ENCODE measurements at places on chromosomes 1 and 21.

- peak; percentile 84 for DNase-seq
Measured at GRCh38 chr1:151494741-151495281, 16.4 kb upstream of the CGN start.

- DNase-seq, result no peak
Measured at GRCh38 chr1:37558411-37558810, 1.7 kb downstream of the DNALI1 start.

DNA sequence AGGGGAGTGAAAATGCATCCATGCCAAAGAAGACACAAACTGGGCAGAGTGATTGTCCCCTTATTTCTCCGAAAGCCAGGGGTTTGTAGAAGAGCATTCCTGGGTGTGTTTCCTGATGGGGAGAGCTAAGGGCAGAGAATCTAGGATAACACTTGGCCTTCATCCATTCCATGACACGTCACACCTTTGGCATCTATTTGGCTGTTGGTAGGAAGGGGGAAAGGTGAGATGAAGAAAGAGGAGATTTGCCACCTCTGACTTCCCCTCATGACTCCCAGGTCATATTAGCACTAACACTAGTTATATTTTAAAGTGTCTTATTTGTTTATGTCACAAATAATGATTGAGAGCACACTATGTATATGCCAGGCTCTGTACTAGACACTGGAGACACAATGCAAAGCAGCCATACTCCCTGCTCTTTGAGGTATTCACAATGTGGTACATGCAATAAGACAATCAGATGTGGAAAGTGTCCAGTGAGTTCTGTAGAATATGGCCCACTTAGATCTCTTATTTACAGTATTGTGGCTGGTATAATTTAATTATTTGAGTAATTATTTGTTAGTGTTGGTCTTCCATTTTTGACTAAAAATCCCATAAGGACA lies 54.5 kb upstream of the GADD45A start:
- DNase-seq, result no peak

DNA sequence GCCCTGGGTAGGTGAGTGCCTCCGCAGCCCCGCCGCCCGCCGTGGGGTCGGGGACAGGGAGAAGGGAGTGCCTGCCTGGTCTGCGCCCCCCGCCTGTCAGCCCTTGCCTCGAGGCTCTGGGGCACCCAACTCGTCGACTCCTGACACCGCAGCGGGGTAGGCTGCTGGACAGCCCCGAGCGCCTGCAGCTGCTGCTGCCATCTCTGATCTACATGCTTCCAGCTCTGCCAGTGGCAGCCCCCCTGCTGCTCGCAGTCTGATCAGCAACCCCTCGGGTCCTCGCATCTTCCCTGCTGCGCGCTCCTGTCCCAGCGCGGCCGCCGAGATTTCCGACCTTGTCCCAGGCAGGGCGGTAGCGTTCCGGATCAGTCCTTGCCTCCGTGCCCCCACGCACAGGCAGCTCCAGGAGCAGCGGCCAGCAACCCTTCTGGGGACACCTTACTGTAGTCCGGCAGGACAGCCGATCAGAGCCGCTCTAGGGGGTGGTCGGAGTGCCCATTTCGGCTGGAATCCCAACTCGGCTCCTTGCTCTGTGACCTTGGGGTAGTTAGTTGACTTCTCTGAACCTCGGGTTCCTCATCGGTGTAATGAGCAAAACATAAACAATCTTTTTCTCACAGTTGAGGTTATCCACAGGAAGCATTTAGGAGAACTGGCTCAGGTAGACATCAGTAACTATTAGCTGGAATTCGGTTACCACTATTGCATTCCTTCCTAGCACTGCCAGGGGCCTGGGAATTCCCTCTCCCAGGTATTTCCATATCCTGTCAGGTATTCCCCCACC lies 540 bp downstream of the BCAN start:
- no peak for DNase-seq

DNA sequence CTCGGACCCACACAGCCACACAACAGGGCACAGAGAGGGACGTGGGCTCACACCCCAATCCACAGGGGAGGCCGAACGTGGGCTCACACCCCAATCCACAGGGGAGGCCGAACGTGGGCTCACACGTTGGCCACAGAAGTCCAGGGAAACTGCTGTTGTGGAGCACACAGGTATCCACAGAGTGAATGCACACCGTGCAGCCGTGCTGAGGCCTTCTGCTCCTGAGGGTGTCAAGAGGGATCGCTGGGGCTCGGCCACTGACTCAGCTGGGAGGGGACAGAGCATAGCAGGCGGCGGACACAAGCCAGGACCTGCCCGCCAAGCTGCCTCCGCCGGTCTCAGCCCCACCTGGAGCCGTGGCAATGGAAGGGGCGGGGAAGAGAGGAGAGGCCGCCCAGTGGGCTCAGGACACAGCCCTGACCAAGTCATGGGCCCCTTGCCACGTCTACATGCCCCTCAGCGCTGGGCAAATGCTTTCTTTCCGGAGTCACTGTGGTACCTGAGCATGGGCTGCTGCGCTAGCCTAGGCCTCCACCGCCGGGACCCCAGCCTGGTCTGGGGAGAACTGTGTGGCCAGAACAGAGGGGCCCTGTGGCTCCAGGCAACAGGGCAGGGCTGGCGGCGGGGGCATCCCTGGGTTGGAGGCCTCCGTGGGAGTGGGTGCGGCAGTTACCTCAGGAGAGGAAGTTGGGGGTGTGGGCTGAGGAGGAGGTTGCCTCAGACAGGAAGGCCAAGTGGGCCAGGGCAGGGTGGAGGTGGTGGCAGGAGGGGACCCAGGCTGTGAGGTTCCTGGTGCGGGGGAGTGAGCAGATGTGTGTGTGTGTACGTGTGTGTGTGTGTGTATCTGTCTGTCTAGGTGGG lies 1.2 kb downstream of the SYTL1 start:
- no peak for DNase-seq

- no peak for DNase-seq
Measured at GRCh38 chr1:4221107-4221506, 321.0 kb upstream of the C1orf174 start.

DNA sequence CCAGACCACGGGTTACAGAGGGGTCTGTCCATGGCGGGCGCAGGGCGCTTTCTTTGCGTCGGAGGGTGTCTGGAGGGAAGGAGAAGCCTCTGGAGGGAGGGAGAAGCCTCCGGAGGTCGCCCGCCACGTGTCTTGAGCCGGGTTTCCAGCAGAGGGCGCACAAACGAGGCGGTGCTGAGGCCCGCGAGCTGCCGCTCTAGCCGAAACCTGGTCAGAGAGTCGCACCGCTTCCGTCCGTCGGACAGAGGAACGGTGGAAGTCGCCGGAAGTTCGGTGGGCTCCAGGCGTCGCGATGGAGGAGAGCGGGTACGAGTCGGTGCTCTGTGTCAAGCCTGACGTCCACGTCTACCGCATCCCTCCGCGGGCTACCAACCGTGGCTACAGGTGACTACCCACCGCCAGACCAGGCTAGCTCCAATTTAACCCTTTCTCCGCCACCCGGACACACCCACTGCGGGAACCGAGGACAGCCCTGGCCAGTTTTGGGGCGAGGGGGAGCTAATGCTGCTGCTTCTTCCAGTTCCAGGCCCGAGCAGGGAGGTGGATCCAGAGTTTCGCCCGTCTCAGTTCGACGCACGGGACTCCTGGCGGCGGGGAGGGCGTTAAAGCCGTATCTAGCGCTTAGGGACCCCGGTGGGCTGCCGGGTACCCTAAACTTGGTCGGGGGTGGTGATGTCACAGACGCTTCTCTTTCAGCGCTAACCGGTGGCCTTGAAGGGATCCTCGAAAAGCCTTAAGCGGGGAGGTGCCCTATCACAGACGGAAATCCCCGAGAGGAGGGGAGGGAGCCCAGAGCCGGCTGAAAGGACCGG lies at the start of gene NECAP2:
Gene NECAP2 (plus strand): TSS at position 255 of the 812 bp plus-strand sequence. CDS start 38 bp downstream, at position 293.
- peak; percentile 91 for DNase-seq

DNA sequence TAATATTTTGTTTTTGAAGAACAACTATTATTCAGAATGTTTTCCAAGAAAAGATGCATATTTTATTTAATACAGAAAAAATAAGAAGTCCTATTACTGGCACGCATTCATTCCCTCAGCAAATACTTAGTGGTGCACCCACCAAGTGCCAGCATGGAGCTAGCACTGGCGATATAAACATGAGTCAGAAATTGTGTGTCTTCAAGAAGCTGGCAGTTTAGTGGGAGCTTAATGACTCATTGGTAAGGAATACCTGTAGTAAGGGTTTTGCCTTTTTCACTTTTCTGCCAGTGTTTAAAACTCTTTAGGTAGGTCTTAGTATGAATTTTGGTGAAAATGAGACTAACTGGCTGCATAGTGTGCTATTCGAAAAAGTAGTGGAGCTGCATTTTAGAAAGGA lies 6.3 kb downstream of the MAGI3 start:
- DNase-seq, result peak; percentile 61
